ENCODE measurements at places on chromosomes 13 and 19.

DNA sequence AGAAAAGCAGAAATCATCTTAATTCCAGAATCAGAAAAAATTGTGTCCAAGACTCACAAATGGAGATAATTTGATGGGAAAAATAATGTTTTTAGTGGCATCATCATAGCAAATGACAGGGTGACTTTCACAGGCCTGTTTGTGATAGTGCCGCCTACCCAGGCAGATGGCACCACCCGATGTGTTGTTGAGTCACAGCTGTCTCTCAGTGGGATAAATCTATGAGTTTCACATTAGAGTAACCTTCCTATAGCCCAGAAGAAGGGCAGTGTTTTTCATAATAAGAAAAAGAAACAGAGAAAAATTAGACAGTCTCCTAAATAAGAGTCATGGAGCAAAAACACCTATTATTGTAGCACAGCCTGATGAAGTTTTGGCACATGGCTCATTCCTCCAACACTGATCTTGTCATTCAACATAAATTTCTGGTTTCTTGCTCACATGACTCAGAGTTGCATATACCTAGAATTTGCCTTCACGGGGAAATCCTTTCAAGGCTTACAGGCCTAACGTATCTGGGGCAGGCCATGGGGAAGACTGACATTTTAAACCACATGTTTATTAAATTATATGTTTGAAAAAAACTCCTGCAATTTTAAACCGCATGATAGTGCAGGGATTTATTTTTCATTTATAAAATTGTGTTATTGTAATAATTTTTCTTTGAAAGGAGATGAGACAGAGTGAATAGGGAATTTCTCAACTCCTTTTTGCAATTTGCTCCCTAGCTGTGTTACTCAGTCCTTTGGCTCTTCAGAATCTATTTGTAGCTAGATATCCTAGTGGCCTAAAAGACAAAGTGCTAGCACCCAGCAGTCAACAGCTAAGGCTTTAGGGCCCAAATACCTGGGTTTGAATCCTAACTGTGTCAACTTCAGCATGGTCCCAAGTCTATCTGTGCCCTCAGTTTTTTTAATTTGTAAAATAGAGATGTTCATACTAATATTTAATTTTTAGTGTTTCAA lies 393.7 kb downstream of the NDFIP2 start:
- DNase-seq: no peak

- no peak for DNase-seq
These were observed 282.0 kb downstream of the DNAJC15 start for GRCh38 chr13:43305416-43305815.

- no peak for DNase-seq
These were observed 52.4 kb downstream of the TEX29 start for GRCh38 chr13:111372651-111373425.

- DNase-seq: no peak
These were observed 6.2 kb downstream of the GPR4 start for GRCh38 chr19:45595814-45596213.

- peak; percentile 79 for DNase-seq
These were observed 33.6 kb downstream of the ZNF701 start for GRCh38 chr19:52603558-52604207.

DNA sequence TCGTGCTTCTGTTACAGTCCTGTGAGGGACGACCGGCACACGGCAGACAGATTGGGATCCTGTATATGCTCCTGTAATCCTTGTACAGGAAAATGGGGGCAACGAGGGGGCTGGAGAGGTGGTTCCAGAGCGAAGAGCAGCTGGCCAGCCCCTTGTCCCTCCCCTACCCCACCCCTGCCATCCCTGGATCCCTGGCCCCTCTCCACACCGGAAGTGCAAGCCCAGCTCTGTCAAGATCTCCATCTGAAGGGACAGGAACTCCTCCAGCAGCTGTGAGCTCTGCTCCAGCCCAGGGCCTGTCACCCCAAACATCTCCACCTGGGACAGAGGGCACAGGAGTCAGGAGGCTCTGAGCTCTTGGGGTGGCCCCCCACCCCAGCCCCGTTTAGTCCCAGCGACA lies 5.5 kb upstream of the CCER2 start:
- no peak for DNase-seq

- no peak for DNase-seq
These were observed 53.8 kb downstream of the ESD start for GRCh38 chr13:46743191-46743590.

DNA sequence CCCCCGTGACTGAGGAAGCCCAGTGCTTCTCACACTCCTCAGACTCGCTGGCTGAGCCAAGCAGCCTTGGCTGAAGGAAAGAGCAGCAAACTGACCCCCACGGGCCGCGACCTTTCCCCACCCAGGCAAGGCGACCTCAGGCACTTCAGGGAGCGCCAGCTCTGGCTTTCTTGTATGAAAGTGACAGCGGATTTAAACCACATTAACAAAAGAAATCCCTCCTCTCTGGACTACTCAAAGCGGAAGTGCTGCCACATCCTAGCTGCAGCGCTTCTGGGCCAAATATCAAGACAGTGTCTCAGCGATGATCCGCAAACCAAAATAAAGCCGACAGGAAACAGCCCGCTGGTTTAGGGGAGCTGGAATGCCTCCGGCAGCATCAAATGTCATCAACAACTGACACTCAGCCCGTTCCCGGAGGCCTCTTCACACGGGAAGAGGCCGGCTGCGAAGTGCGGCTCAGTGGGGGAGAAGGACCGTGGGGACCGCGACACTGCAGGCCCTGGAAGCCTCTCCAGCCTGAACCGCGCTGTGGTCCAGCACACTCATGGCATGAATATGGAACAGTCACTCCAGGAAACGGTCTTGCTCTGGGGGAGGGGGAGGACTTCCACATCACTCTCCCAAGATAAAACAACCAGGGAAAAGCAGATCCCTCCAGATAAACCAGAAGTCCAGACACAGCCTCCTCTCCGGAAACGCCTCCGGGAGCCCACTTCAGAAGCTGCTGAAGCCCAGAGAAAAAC lies 1.4 kb downstream of the RASA3 start:
- DNase-seq: peak; percentile 88

All from fibroblast of gingiva (primary cell).